H9 (cell line): ENCODE measurements at places on chromosomes 12 and 14. TPM values are rescaled to one million over a fixed set of nuclear protein-coding genes. Genes with fewer than 3 reads are reported as not detected.

GRCh38 chr14:79781882-79782281 lies 429.4 kb downstream of the DIO2 start:
- DNase-seq: no peak

- no peak for DNase-seq
These were observed 83.3 kb downstream of the CRACR2A start for GRCh38 chr12:3669594-3669993.

- no peak for DNase-seq
These were observed 96.2 kb downstream of the PTPRB start for GRCh38 chr12:70540996-70541395.

DNA sequence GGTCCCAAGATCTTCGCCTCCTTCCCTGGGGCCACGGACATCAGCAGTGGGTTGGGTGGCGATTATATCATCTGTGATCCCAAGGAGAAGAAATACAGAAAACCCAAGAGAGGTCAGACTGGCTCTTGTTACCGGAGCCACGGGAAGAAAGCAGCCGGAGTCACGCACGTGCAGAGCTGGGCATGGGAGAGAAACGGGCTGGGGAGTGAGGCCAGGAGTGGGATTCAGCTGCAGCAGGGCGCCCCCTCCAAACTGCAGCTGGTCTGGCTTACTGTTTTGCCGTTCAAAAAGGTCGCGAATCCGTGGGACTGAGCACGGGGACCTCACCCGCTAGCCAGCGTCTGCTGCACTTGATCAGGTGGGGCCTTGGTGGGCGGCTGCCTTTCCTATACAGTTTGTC lies 206.6 kb upstream of the PRMT8 start:
- no peak for DNase-seq

DNA sequence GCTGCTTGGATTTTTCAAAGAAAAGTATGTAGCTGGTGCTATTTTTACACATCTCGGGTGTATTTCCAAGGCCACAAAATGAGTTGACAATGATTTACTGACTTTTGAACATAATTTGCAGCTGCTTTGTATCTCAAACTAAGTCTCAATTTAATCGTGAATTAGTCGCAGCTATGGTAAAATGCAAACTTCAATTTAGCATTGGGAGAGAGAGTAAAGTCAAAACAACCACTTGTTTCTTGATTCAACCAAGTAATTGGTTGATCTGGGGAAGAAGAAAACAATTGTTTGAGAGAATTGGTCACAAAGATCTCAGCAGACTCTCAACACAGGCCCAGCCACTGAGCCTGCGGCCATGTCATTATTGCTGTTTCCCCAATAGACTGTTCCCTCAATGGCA lies 75.0 kb upstream of the DYRK2 start:
- DNase-seq: no peak

EML5 gene
- 0.61 and 0.81 TPM in 2 replicates for total RNA-seq

ANAPC5 gene
- total RNA-seq: 95.3 and 101 TPM in 2 replicates

PTPN21 gene
- total RNA-seq: 12.9 and 14.3 TPM in 2 replicates

OTUB2 gene
- total RNA-seq: 3.6 and 3.7 TPM in 2 replicates

LRP1-AS gene
- not detected in 2 replicates for total RNA-seq
